Activated naive CD4-positive, alpha-beta T cell treated with Interleukin-2 at 50 U/mL for 16 hours (primary cell): ENCODE measurements at places on chromosomes 12 and 14.

GRCh38 chr14:102008891-102009290 lies 44.5 kb downstream of the DYNC1H1 start:
- no peak for DNase-seq

GRCh38 chr12:12423367-12423766 lies 66.5 kb downstream of the BORCS5 start:
- no peak for DNase-seq

DNA sequence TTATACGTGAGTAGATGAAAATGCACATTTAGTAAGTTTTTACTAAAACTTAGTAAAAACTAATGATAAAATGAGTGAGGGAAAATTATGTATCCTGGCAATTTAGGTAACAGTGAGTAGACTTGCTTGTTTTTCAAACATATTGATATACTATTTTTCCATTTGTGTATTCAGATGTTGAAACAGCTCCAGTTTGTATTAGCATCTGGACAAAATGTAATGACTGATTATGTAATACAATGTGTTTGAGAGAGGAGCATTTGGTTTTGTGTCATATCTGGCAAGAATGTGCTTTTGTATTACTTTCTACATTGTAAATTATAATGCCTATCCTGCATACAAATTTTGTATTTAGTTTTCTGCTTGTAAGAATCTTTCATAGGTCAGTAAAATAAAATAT lies 5.6 kb downstream of the CNOT2 start:
- no peak for DNase-seq

- no peak for DNase-seq
Measured at GRCh38 chr12:91657032-91657431, 474.4 kb upstream of the DCN start.

DNA sequence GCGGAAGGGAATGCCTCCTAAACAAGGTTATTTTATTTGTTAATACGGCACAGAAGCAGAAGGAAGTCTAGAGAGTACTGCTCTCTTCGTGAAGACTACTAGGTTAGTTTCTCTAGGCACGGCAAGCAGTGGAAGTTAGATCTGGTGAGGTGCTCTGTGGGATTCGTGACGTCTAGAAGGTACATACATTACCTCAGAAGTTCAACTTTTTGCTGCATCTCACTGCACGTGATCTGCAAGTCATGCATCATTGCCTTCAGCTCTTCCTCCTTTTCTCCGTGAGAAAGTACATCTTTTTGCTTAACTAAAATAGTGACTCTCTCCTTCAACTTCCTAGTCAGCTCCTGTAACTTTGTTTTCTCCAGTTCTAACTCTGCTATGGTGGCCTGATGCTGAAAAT lies 74.7 kb downstream of the NIN start:
- no peak for DNase-seq

- no peak for DNase-seq
Measured at GRCh38 chr12:51124504-51124903, 41.1 kb upstream of the CSRNP2 start.

GRCh38 chr12:1328391-1328790 lies 266.0 kb downstream of the FBXL14 start:
- no peak for DNase-seq

GRCh38 chr12:101174541-101174940 lies 35.5 kb downstream of the SLC5A8 start:
- DNase-seq = no peak

DNA sequence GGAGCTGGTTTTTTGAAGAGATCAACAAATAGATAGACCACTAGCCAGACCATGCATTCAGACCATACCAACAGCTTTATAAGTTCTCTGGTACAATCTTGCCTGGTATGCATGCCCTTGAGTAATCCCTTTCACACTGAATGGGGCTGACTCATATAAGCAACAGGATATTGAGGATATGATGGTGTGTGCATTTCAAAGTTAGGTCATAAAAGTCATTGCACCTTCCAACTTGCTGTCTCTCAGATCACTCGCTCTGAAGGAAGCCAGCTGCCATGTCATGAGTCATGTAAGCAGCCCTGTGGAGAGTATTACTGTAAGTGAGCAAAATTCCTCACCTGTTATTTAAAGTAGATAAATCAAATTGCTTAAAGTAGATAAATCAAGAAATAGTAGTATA lies 45.0 kb upstream of the OR6J1 start:
- no peak for DNase-seq

DNA sequence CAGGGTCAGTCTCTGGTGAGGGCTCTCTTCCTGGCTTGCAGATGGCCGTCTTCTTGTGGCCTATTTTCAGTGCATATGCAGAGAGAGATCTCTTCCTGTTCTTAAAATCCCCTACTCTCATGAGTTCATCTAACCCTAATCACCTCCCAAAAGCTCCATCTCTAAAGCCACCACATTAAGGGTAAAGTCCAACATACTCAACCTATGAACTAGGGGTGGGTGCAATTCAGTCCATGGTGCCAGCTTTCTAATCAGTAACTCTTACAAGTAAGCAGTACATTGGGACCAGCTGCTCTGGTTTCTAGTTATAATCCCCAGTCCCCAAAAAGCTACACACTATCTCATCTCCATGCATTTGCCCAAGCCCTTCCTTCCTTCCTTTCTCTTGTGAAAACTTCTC lies 365.1 kb downstream of the MED13L start:
- DNase-seq = no peak

- DNase-seq = no peak
Measured at GRCh38 chr14:21840765-21841164, 167.1 kb upstream of the OR4E1 start.

GRCh38 chr12:55499810-55500252 lies 7.7 kb downstream of the OR6C68 start:
- DNase-seq = no peak
